ENCODE measurements at places on chromosomes 16 and 17.

- H3K4me1 ChIP-seq: peaks cover 32% of the 10 kb centered on the region
- H3K36me3 ChIP-seq: peaks cover 38% of the 10 kb centered on the region
- no peaks in the 10 kb centered on the region for H3K27me3 ChIP-seq
- DNase-seq: no peak
- H3K27ac ChIP-seq: peak overlapping the region; percentile 65
Observed at GRCh38 chr16:4746991-4747574, 12.7 kb downstream of the DNAAF8 start.

DNA sequence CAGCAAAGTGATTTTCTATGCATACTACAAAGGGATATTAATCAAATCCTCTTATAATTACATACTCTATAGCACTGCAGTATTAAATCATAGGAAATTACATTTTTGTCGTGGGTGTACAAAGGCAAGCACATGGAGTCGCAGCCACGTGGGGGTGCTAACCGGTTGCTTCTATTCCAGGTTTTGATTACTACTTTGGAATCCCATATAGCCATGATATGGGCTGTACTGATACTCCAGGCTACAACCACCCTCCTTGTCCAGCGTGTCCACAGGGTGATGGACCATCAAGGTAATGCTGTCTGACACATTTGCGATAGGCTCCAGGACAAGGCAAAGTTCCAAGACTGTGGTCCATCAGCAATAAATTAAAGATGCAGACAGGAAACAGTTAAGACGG, 60.1 kb downstream of the ARSG start:
- H3K4me3 ChIP-seq: no peak overlapping the region
- H3K27ac ChIP-seq: no peak overlapping the region
- no peaks in the 10 kb centered on the region for H3K36me3 ChIP-seq
- peaks cover 84% of the 10 kb centered on the region for H3K4me1 ChIP-seq
- H3K27me3 ChIP-seq: no peaks in the 10 kb centered on the region
- DNase-seq: peak; percentile 5

GRCh38 chr16:61831351-61831917, 204.8 kb downstream of the CDH8 start:
- no peak overlapping the region for H3K27ac ChIP-seq
- no peak for DNase-seq
- H3K4me3 ChIP-seq: no peak overlapping the region
- H3K4me1 ChIP-seq: no peaks in the 10 kb centered on the region
- H3K36me3 ChIP-seq: no peaks in the 10 kb centered on the region

DNA sequence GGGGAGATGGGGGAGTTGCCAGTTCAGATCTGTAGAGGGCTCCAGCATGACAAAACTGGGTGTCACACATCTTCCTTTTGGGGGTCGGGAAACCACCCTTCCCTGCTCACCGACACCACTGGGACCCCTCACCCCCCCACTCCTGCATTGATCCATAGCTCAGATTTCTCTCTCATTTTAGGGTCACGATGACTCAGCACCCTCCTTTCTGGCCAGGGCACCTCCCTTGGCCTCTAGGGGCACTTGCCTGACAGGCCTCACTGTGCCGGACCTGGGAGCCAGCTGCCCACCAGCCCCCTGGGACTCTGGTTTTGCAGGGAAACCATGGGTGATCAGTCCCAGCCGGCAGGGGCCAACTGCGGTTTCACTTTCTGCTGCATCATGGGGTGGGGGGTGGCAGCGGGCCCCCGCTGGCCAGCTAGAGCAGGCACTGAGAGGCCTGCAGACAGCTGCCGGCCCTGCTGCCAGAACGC, 239.4 kb downstream of the MRTFB start:
- peak overlapping the region; percentile 1 for H3K4me3 ChIP-seq
- DNase-seq: peak; percentile 73
- no peaks in the 10 kb centered on the region for H3K36me3 ChIP-seq
- H3K27ac ChIP-seq: no peak overlapping the region
- H3K27me3 ChIP-seq: no peaks in the 10 kb centered on the region
- no peaks in the 10 kb centered on the region for H3K4me1 ChIP-seq
